ENCODE measurements at places on chromosomes 3 and 15. TPM values are rescaled to one million over a fixed set of nuclear protein-coding genes. Genes with fewer than 3 reads are reported as not detected.

DNA sequence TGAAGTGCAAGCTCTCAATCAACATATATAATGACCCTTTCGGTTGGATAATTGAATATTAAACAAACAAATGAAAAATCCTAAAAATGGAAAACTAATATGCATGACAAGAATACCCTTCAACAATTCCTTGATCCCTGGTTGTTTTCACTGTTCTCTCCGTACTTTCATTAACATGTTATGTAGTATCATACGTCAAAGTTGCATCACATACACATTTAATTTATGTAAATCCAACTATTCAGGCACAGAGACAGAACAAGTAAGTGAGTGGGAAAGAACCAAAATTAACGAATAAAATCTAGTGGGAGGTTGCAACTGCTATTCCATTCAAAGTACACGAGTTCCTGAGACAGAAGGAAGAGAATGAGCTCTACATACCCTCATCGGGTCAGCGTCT, 176.0 kb downstream of the SUCLG2 start:
- H3K4me1 ChIP-seq, result no peaks in the 10 kb centered on the region
- H3K27ac ChIP-seq, result no peak overlapping the region
- no peak overlapping the region for H3K4me3 ChIP-seq
- no peaks in the 10 kb centered on the region for H3K27me3 ChIP-seq
- DNase-seq, result no peak

- H3K36me3 ChIP-seq, result no peaks in the 10 kb centered on the region
- no peaks in the 10 kb centered on the region for H3K27me3 ChIP-seq
- H3K27ac ChIP-seq, result no peak overlapping the region
- no peak overlapping the region for H3K4me3 ChIP-seq
These were observed 41.1 kb downstream of the IGF1R start for GRCh38 chr15:98689431-98689861.

DNA sequence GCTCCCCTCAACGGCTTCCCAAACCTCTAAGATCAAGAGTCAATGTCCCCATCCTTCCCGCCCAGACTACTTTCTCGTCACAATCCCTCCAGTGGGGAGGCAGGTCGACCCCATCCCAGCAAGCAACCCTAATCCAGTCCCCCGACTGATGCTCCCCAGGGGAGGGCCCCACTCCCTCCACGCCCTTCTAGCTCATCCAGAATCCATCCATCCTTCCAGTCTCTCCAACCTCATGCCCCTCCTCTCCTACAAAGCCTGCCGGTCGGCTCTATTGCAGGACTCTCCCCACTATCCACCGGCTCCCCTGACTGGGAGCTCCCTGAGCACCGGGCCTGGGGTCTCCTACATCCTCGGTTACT, 1.3 kb downstream of the ADAMTS7 start:
- H3K27me3 ChIP-seq, result no peaks in the 10 kb centered on the region
- peaks cover 6% of the 10 kb centered on the region for H3K4me1 ChIP-seq
- peak overlapping the region; percentile 64 for H3K4me3 ChIP-seq

- DNase-seq, result no peak
- H3K27me3 ChIP-seq, result no peaks in the 10 kb centered on the region
- no peak overlapping the region for H3K27ac ChIP-seq
- H3K4me1 ChIP-seq, result peaks cover 15% of the 10 kb centered on the region
These were observed 492.5 kb upstream of the CFAP20DC start for GRCh38 chr3:59542276-59542675.

GRCh38 chr15:48120745-48121144, at the start of gene SLC24A5:
SLC24A5 (plus strand) TSS chr15:48120990; CDS start chr15:48121045, 55 bp downstream.
- H3K4me1 ChIP-seq, result no peaks in the 10 kb centered on the region
- no peak for DNase-seq
- no peak within 1 kb of the TSS for H3K27ac ChIP-seq
- H3K4me3 ChIP-seq, result no peak within 1 kb of the TSS
- H3K27me3 ChIP-seq, result no peaks in the 10 kb centered on the region
- no peaks in the 10 kb centered on the region for H3K36me3 ChIP-seq

ITPKA gene
- 1.0 TPM for total RNA-seq

DNA sequence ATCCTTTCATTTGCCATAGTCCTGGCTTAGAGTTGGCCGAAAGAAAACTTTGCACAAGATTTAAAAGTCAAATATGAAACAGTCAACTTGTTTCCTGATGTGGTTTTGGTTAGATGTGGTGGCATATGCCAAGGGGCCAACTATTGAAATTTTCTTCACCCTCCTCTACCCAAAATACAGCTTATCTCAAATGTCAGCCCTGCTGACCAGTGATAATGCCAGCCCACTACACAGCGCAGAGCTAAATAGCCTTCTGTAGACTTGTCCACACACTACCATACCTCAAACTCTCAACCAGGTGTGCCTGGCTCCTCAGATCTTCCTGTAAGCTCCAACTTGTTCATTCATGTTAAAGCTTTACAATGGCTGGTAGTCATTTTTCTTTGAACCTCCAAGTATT, 368.5 kb upstream of the STAC start:
- H3K4me3 ChIP-seq, result no peak overlapping the region
- no peaks in the 10 kb centered on the region for H3K4me1 ChIP-seq
- no peak overlapping the region for H3K27ac ChIP-seq
- no peak for DNase-seq

DNA sequence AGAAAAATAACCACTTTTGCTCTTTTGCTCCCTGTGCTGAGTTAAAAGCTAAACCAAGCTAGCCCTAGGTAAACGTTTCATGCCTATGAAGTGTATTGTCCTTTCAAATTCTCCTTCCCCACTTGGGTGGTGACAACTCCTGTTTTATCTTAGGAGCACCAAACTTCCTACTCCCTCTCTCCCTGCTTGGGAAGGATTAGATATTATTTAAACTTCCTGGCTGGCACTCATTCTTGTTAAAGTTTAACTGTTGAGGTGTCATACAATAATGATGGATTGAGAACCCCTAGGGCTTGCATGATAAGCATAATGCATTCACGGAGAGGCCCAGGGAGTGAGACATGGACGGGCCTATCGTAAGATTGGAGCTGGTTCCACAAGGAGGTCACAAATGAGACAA, 29.5 kb downstream of the B4GALT4 start:
- peaks cover 6% of the 10 kb centered on the region for H3K36me3 ChIP-seq
- H3K27ac ChIP-seq, result no peak overlapping the region
- H3K27me3 ChIP-seq, result no peaks in the 10 kb centered on the region
- no peaks in the 10 kb centered on the region for H3K4me1 ChIP-seq
- H3K4me3 ChIP-seq, result no peak overlapping the region
- no peak for DNase-seq

GRK7 gene
- total RNA-seq, result not detected

GRCh38 chr3:81339040-81339845, 422.2 kb downstream of the GBE1 start:
- H3K27me3 ChIP-seq, result no peaks in the 10 kb centered on the region
- H3K36me3 ChIP-seq, result no peaks in the 10 kb centered on the region
- H3K4me1 ChIP-seq, result no peaks in the 10 kb centered on the region
- peak; percentile 15 for DNase-seq

GRCh38 chr3:79019137-79019923, 748.5 kb downstream of the ROBO1 start:
- peak overlapping the region; percentile 95 for H3K27ac ChIP-seq
- H3K36me3 ChIP-seq, result no peaks in the 10 kb centered on the region
- DNase-seq, result peak; percentile 93
- H3K27me3 ChIP-seq, result no peaks in the 10 kb centered on the region
- no peaks in the 10 kb centered on the region for H3K4me1 ChIP-seq

- peaks cover 7% of the 10 kb centered on the region for H3K36me3 ChIP-seq
- H3K4me1 ChIP-seq, result peaks cover 43% of the 10 kb centered on the region
- H3K27ac ChIP-seq, result peak overlapping the region; percentile 77
- no peak for DNase-seq
These were observed 526.0 kb downstream of the FOXP1 start for GRCh38 chr3:71057526-71057894.

GRCh38 chr15:68376447-68377060, 55.4 kb downstream of the ITGA11 start:
- no peak overlapping the region for H3K27ac ChIP-seq
- peaks cover 6% of the 10 kb centered on the region for H3K36me3 ChIP-seq
- H3K4me3 ChIP-seq, result no peak overlapping the region
- no peaks in the 10 kb centered on the region for H3K27me3 ChIP-seq
- DNase-seq, result no peak

MESP2 gene
- not detected for total RNA-seq

- H3K27me3 ChIP-seq, result no peaks in the 10 kb centered on the region
- H3K4me1 ChIP-seq, result peaks cover 27% of the 10 kb centered on the region
- no peak overlapping the region for H3K4me3 ChIP-seq
- DNase-seq, result peak; percentile 98
- H3K36me3 ChIP-seq, result no peaks in the 10 kb centered on the region
- peak overlapping the region; percentile 87 for H3K27ac ChIP-seq
These were observed 509.1 kb downstream of the SHQ1 start for GRCh38 chr3:72338942-72339669.

DNA sequence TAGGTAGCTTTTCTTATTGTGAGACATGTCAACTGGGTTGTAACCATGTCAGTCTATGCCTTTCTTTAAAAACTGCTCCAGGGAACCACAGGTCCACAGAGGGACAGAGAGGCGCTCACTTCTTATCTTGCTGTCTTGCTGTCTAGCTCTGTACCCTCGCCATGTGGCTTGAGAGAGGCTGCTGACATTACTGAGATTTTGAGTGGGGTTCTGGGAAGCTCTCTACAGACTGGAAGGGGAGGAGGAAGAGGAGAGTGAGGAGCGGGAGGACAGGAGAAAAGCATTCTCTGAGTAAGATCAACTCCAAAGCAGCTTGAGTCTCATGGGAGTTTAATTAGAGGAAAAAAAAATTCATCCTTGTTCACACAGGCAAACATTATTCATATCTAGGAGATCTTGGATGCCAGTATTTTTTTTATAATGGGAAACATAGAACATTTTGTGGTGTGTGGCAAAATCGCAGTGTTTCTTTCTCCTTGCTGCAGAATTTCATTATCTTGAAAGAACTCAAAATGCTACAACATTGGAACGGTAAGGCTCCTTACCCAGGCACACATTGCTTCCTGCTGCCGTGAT, 1037.0 kb upstream of the NR2F2 start:
- no peak for DNase-seq
- H3K27me3 ChIP-seq, result no peaks in the 10 kb centered on the region
- no peak overlapping the region for H3K27ac ChIP-seq
- H3K36me3 ChIP-seq, result no peaks in the 10 kb centered on the region
- peaks cover 5% of the 10 kb centered on the region for H3K4me1 ChIP-seq
- no peak overlapping the region for H3K4me3 ChIP-seq

- peak overlapping the region; percentile 95 for H3K27ac ChIP-seq
- no peaks in the 10 kb centered on the region for H3K27me3 ChIP-seq
- peaks cover 18% of the 10 kb centered on the region for H3K4me1 ChIP-seq
- H3K4me3 ChIP-seq, result peak overlapping the region; percentile 24
These were observed 185.5 kb upstream of the ANKRD28 start for GRCh38 chr3:15983232-15983631.

RAB8B gene
- total RNA-seq, result 49.3 TPM

- no peaks in the 10 kb centered on the region for H3K36me3 ChIP-seq
- no peak overlapping the region for H3K27ac ChIP-seq
- DNase-seq, result no peak
- no peak overlapping the region for H3K4me3 ChIP-seq
These were observed 43.9 kb upstream of the RYK start for GRCh38 chr3:134294302-134295280.

DNA sequence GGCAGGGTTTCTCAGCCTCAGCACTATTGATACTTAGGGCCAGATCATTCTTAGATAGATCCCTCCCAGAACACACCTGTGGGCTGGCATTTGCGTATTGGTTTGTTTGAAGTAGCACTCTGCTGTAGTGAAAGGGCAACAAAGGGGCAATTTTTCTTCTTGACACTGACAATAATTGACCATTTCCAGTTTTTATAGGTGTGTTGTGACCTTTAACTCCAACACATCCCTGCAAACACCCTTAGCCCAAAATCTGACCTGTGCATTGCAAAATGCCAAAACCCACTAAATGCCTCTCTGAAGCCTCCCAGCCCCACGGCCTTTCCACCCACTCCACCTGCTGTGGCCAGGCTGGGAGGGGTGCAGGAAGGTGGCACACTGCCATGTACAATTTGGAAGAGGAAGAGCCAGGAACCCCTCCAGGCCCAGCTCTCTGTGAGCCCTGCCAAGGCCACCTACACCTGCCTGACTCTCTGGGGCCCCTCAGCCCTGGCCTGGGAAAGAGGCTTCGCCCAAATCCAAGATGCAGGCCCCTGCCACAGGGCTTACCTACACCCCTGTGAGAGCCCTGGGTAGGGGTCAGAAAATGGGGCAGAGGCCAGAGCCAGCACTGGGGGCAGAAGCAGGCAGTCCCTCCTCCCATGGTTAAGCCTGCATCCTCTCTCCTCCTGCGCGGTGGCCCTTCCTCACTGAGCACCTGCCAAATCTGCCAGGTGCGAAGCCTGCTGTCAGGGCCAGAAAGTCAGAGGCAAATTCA, 9.6 kb upstream of the CYP11A1 start:
- no peak overlapping the region for H3K27ac ChIP-seq
- H3K4me3 ChIP-seq, result no peak overlapping the region
- no peak for DNase-seq
- no peaks in the 10 kb centered on the region for H3K36me3 ChIP-seq
- peaks cover under 1% of the 10 kb centered on the region for H3K27me3 ChIP-seq

ADGRG7 gene
- not detected for total RNA-seq

NTRK3 gene
- total RNA-seq, result 14.5 TPM

IL20RB gene
- total RNA-seq, result 22.0 TPM

USP50 gene
- total RNA-seq, result 0.34 TPM

GRCh38 chr3:185207931-185208746, 45.7 kb downstream of the EHHADH start:
- peak; percentile 89 for DNase-seq
- H3K27me3 ChIP-seq, result no peaks in the 10 kb centered on the region
- H3K36me3 ChIP-seq, result no peaks in the 10 kb centered on the region
- H3K27ac ChIP-seq, result no peak overlapping the region

DNA sequence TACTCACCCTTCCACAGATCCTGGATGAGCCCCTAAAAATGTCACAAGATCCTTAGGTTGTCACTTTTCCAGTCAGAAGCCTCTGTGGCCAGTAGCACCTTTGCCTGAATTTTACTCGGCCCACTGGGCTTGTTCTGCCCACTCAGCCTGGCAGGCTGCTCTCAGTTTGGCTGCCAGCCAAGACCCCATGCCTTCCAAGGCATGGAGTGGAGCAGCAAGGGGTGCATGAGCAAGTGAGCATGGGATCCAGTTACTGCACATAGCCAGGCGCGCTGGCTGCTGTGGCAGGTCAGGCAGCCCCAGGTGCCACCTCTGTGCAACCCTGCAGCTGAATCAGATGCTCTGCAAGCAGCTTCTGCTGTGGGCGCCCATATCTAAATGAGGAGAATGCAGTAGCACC, 79.3 kb downstream of the CGGBP1 start:
- no peak for DNase-seq
- no peaks in the 10 kb centered on the region for H3K27me3 ChIP-seq
- H3K36me3 ChIP-seq, result no peaks in the 10 kb centered on the region
- H3K27ac ChIP-seq, result no peak overlapping the region
